AG09309 (cell line): ENCODE measurements at places on chromosomes 3 and 15.

- no peak for DNase-seq
Measured at GRCh38 chr3:52454250-52454937, 553 bp upstream of the TNNC1 start.

DNA sequence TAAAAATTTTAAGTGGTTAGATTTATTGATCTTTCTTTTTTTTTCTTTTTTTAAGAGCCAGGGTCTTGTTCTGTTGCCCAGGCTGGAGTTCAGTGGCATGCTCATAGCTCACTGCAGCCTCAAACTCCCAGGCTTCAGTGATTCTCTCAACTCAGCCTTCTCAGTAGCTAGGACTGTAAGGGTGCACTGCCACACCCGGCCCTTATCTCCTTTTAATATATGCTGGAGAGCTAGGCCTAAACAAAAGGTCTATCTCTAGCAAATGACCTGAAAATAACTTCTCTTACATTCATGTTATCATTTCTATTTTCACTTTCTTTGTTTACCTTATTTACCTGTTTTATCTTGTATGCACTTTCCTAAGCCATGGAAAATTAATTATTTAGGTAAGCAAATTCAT is 35.2 kb upstream of the MELTF start:
- DNase-seq = no peak

- no peak for DNase-seq
Measured at GRCh38 chr15:52783191-52783829, 6.8 kb downstream of the ONECUT1 start.

GRCh38 chr3:156170571-156170970 is 50.2 kb downstream of the KCNAB1 start:
- DNase-seq = no peak

DNA sequence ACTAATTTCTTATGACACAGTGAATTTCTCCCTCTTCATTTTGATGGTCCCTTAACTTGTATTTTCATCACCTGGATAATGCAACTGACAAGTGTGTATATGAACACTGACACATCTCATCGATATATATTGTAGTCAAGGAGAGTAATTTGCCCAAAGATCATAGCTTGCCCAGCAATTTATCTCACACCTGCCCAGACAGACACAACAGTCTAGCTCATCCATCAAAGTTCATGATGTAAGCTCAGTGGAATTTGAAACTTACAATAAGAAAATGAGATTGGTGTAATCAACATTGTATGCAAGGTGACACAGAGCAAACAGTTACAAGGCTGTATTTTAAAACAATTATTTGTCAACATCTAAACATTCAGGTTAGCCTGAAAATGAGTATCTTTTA is 805.8 kb downstream of the NAALADL2 start:
- DNase-seq = no peak

GRCh38 chr3:45948311-45948781 is 5.1 kb downstream of the CXCR6 start:
- peak; percentile 92 for DNase-seq

GRCh38 chr3:127196466-127197299 is 3.8 kb downstream of the PRR23E start:
- no peak for DNase-seq

GRCh38 chr15:100341239-100341749 is 481 bp downstream of the ADAMTS17 start:
- DNase-seq = no peak

DNA sequence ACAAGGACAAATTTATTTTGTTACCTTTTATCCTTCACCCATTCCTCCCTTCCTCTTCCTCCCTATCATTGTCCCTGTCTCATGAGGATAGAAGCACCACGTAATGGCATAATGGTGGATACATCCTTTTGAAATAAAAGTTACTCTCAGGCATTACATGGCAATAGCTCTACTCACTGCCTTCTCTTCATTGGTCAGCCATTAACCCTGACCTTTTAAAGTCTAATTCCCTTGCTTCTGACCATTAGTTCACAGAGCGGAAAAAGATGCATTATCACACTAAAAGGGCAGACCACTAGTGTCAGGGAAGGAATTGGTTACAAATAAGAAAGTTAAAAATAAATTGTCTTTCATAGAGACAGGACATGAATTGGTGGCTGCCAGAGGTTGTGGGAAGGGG is 54.6 kb upstream of the EIF1B start:
- DNase-seq = no peak

DNA sequence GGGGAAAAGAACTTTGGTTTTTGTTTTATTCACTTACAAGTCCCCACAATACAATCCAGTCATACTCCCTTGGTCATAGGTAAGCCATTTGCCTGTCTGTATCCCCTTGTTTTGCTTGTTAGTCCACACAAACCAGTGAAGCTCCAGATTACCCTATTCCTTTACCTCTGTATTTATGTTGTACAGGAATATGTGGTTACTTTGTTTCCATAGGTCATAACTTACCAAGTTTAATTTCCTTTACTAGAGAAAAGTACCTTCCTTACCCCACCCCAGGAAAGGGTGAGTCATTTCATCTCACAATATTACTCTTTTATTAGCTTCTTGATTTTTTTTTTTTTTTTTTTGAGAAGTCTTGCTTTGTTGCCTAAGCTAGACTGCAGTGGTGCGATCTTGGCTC is 113.4 kb upstream of the LRRFIP2 start:
- DNase-seq = no peak

DNA sequence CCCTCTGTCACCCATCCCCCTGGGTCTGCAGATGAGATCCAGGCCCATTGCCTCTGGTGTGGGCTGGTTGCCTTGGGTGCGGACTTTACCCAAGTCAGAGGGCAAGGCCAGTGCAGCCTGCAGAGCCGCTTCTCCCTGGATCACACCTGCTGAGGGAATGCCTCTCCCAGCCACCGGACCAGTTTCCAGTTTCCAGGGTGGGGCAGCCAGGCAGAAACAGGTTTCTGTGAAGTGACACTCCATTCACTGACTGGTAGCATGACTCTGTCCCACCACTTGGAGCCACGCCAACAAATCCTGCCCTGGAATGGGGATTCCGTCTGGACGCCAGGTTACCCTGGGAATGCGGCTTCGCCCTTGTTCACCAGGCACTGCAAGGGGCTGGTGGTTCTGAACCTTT is 30.0 kb downstream of the PAQR5 start:
- DNase-seq = no peak

- DNase-seq = no peak
Measured at GRCh38 chr15:28082891-28083684, 16.0 kb downstream of the OCA2 start.

GRCh38 chr3:3531476-3531875 is 267.8 kb upstream of the LRRN1 start:
- no peak for DNase-seq

- peak; percentile 23 for DNase-seq
Measured at GRCh38 chr3:161035711-161036110, 69.4 kb downstream of the B3GALNT1 start.

DNA sequence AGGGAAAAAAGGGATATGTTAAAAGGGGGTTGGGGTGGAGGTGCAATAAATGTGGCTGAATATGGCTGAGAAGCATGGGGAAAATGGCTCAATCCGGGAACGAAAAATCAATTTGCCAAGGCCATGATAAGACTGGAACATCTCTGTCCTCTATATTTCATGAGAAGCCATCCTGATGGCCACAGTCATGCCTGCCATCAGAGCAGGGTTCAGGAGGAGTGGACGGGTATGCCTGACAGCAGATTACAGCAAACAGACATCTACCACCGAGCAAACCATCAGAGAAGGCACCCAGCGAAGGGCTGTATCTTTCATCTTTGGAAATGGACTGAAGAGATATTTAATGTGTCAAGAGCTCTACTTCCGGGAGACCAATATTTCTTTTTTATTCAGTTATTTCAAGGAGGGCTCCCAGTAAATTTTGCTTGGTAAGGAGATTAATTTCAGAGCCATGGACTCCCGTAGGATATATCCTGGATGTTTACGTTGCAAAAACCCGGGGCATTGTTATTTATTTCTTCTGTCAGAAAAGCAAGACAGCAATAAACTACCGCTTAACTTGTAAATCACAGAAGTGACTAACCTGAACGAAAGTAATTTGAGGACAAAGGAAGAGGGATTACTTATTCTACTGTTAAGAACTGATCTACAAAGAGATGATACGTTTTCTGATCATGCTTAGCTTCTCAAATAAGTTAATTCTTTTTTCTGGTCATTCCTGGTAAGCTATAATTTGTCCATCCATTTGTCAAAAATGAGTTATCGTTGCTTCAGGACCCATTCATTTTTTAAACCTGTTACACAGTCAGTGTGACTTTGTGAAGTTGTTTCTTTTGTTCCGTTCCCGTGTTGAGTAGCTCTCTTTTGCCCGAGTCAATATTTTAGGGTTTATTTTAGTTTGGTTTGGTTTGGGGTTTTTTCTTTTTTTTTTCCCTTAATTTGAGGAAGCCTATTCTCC is 80.6 kb upstream of the CHD2 start:
- no peak for DNase-seq

DNA sequence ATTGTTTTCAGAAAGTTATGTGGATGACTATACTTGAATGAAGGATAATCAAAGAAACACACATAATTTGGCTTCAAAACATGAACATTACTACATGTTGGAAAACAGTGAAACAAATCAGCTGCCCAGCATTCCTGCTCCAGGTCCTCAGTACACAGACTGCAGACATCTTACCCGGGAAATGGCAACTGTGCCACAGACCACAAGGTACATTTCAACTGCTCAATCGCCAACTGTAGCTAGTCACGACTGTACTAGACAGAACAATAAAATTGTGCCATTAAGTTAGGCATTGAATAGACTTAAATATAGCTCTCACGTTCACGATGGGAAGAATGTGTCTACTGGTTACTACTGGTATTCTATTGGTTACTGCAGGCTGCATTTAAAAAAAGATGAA is 5.0 kb downstream of the NAA50 start:
- no peak for DNase-seq

- no peak for DNase-seq
Measured at GRCh38 chr3:127751163-127751621, 71.1 kb downstream of the MGLL start.

DNA sequence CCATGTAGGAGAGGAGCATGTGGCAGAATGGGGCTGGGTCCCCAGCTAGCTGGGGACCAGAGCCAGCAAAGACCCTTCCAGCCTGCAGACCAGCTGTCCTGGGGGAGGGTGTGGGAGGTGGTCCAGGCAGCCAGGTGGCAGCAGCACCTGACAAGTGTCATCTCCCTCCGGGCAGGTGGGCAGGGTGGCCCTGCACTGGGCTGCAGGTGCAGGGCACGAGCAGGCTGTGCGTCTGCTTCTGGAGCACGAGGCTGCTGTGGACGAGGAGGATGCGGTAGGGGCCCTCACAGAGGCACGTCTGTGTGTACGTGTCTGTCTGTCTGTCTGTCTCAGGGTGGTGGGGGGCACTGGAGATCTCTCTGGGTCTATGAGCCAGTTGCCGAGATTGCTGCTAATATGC is 5.5 kb downstream of the ANKDD1A start:
- no peak for DNase-seq

DNA sequence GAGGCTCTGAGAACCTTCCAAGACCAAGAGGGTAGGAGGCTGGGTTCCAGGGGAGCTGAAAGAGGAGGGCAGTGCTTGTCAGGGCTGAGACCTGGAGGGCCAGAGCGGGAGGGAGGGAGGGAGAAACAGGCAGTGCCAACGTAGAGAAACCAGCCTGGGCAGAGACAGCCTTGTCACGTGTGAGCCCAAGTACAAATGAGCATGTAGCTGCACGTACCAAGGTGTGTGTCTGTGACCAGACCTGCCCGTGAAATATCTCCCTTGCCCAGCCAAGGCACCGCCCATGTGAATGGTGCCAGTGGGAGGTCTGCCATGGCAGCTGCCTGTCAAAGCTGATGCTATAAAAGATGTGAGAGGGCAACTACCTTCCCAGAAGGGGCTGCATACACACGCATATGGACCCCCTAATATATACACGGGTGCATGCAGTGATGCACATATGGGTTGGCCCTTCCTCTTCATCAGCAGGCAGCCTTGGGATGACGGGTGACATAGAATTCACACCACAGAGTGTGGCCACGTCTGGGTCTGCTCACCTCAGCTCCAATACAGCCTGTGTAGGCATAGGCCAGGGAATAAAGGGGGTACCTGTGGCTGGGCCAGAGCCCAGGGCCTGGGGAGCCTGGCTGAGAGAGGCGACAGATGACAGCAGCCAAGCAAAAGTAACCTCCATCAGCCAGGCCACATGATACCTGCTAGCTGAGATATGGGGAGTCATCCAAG is 7.8 kb upstream of the CTDSPL start:
- no peak for DNase-seq

DNA sequence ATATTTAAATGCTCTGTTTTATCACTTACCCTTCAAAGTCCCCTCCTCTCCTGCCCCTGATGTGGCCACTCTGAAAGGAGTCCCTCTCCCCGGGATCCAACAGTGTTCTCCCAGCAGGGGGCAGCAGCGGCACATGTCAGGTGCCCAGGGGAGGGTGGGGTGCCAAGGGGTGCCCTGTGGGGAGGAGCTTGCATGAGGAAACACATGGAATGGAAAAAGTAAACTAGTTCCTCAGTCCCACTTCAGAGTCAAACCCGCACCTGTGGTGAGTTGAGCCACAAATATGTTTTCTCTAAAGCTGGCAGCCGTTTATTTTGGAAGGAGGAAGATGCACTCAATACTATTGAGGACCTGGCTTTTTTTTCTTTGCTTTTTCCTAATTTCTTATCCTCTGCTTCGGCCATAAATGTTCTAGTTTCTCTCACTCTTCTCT is 30.1 kb upstream of the NRROS start:
- DNase-seq = peak; percentile 13
